ENCODE measurements at places on chromosomes 5 and 9. TPM values are rescaled to one million over a fixed set of nuclear protein-coding genes. Genes with fewer than 3 reads are reported as not detected.

Gene FGF10
- polyA plus RNA-seq, result not detected

Gene PDCD1LG2
- polyA plus RNA-seq, result 0.18 TPM

Gene HRH2
- 0.49 TPM for polyA plus RNA-seq

Gene FRRS1L
- not detected for polyA plus RNA-seq

Gene ZNF608
- polyA plus RNA-seq, result 6.4 TPM

Gene DMRT2
- polyA plus RNA-seq, result not detected

Gene PCDHA4
- polyA plus RNA-seq, result not detected

Gene VAV2
- polyA plus RNA-seq, result 28.7 TPM

Gene CCDC183
- 0.78 TPM for polyA plus RNA-seq

Gene DAB2IP
- not detected for polyA plus RNA-seq

Gene FBXO38
- polyA plus RNA-seq, result 20.1 TPM

Gene DNAJC25
- polyA plus RNA-seq, result 3.6 TPM

Gene PDLIM7
- polyA plus RNA-seq, result 16.3 TPM

Gene COL23A1
- 0.18 TPM for polyA plus RNA-seq

Gene ORM2
- polyA plus RNA-seq, result not detected

Gene PRXL2C
- 9.6 TPM for polyA plus RNA-seq

Gene LAMC3
- polyA plus RNA-seq, result not detected

Gene ASB6
- polyA plus RNA-seq, result 27.2 TPM

Gene HABP4
- polyA plus RNA-seq, result 7.4 TPM

Gene CPEB4
- polyA plus RNA-seq, result 8.4 TPM

Gene PCDHGC4
- polyA plus RNA-seq, result not detected

Gene FOXD4L5
- polyA plus RNA-seq, result not detected

Gene TPD52L3
- polyA plus RNA-seq, result not detected

Gene SLC6A18
- not detected for polyA plus RNA-seq

Gene SH3GL2
- polyA plus RNA-seq, result not detected

Gene RNF208
- polyA plus RNA-seq, result not detected

Gene INIP
- polyA plus RNA-seq, result 43.0 TPM

Gene CBY3
- 0.64 TPM for polyA plus RNA-seq

Gene SPARC
- polyA plus RNA-seq, result 16.1 TPM

Gene CMYA5
- polyA plus RNA-seq, result not detected

Gene PCDHA1
- not detected for polyA plus RNA-seq

Gene CCDC180
- polyA plus RNA-seq, result not detected

Gene EPB41L4A
- polyA plus RNA-seq, result 2.1 TPM

Gene NUTM2G
- polyA plus RNA-seq, result 0.19 TPM

Gene ANXA2R
- polyA plus RNA-seq, result 42.9 TPM

Gene CDHR2
- polyA plus RNA-seq, result not detected

Gene IFNA13
- polyA plus RNA-seq, result not detected

Gene LOX
- not detected for polyA plus RNA-seq

Gene ANKRD34B
- polyA plus RNA-seq, result not detected

Gene ANKRD18B
- polyA plus RNA-seq, result not detected

Gene DIPK1B
- polyA plus RNA-seq, result 0.90 TPM

Gene SEMA4D
- polyA plus RNA-seq, result 35.3 TPM
